ENCODE measurements at places on chromosomes 3 and 15. TPM values are rescaled to one million over a fixed set of nuclear protein-coding genes. Genes with fewer than 3 reads are reported as not detected.

The MAGI1 gene
- 63.6 TPM for total RNA-seq

The CTSH gene
- total RNA-seq = 171 TPM

The FOXB1 gene
- total RNA-seq = not detected

The GOLGA6B gene
- total RNA-seq = not detected
